ENCODE measurements at places on chromosomes 4 and X.
A peak's percentile ranks its signal among the peaks of the same experiment; 100 is the strongest.

DNA sequence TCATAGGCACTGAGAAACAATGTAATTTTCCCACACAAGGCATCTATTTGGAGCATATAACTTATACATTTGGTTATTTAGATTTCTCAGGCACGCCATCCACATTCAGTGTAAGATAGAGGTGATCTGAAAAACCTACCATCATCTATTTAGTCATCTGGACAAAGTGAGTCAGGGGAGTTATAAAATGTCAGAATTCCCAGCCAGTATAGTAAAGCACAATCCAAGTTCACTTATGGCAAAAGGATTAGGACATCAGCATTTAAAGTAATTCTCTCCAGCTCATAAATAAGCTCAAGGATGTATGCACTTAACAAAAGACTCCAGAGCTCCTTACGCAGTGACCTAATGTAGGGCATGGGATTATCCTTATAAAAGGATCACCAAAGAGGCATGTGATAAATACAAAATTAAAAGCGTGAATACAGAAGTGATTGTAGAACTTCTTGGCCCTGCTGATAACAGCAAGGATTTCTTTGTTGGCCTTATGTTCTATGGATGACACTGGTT lies 65.3 kb upstream of the DCLK2 start:
- no peak for DNase-seq

DNA sequence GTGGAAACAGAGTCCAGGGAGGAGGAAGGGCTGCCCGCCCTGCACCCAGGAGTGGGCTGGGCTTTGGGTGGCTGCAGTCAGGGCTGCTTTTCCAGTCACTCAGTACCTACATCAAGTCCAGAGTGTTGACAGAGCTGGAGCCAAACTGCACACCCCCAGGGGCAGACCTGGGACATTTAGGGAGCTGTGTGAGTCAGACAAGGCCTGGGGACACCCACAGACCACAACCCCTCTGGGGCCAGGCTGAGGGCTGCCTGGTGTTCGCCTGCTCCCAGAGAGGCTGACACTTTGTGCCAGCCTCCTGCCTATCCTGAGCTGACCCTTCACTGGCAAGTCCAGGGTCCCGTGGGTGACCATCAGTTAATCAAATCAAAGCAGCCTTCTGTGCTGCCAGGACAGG lies 240.0 kb downstream of the BCOR start:
- no peak for DNase-seq

- no peak for DNase-seq
These were observed 127.4 kb upstream of the TRIM2 start for GRCh38 chr4:153076861-153077260.

DNA sequence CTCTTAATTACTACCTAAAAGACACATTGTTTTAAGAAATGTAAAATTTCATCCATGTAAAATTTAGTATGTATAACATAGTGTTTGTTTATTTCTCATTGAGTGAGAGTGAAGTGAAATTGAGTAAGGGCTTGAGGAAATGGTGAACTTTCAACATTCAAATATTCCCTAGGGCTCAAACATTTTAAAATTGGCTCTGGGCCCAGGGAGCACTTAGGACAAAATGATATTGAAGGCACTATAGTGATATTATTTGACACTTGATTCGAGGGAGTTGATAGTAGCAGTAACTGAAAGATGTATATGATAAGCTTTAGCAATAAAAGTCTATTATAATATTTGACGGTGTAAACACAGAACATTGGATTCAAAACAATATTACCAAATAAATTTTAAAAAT lies 1244.0 kb upstream of the TENM3 start:
- DNase-seq = no peak

DNA sequence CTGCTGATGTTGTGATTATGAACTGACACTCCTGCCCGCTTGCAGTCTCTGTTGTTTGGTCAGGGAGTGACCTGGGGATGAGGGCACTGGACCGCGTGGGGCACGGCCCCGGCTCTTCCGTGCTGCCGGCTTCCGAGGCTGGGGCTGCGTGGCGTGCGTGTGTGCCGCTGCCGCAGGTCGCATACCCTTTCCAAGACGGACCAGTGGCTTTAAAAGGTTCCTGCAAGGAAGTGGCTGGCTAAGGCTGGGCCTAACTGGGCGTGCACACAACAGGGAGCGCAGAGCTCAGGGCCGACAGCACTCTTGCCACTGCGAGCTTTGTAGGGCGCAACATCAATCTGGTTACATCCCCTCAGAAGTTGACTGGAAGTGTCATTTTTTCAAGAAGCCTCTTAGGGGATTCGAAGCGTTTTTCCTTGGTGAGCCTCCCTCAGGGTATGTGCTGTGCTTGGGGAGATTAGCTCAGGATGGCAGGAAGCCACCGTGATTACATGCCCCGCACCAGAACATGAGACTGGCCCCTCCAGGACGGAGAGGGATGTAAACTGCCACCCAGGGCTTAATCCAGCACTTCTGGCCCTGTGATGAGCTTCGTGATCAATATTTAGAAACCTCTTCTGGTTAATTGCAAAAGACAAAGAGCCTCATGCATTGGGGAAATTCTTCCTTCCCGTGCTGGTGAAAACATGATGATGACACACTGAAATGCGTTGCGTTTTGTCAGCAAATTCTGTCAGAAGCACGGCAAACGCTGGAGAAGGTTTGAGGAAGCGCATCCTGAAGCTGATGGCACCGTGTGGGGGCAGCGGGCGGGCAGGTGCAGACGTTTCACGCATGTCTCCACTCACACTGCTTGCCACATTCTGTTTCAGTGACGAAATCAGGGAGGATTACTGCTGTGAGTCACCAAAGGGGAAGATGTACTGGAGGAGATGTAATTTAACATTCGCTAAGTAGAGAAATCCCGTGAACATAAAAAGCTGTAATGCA lies 11.1 kb downstream of the MAEA start:
- no peak for DNase-seq

- no peak for DNase-seq
These were observed 8.9 kb upstream of the SMIM43 start for GRCh38 chr4:121773883-121774282.

DNA sequence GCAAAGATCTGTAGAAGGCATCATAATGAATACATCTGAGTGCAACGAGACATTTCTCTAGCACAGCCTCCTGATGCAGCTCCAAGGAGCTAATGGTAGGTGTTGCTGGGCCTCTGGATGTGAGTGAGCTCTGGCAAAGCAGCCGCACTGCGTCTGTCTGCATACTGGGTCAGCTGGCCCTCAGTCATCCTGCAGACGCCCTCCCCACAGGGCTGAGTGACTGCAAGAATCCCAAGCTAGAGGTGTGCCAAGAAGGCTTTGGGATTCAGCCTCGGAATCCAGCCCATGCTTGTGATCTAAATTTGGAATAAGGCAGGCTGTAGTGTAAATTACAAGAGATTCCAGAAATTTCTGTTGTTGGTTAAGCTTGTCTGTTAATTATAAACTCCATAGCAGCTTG lies 18.5 kb downstream of the HERC3 start:
- no peak for DNase-seq

DNA sequence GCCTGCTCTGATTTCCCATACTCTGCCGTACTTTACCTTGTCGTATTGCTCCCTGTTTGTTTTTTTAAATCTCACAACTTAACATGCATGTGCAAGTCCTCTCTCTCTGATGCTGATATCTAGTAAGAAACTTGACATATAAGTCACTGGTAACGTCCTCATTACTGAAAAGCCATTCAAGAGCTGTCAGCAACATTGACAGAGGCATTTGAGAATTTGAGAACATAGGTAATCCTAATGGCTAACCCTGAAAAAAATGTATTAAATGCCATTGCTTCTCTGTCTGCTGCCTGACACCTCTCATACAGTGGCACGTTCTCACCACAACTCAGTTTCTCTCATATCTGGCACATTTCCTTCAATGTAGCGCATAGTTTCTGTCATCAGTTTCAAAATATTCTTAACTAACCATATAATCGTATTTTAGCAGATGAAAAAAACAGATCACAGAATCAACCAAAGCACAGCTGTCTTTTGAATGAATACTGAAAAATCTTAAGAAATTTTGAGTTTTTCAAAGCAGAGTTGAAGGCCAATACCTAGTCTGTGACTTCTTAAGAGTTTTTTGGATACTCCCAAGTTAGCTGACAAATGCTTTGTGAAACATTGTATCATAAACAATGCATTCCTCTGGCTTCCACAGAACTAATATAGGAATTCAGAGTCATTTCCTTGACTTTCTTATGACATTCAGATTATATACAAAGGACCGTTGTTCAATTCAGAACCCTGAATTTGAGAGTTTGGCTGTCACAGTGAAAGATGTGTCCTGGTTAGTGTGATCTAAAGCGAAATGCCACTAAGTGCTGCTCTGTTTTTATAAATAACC lies 996.4 kb downstream of the C4orf33 start:
- no peak for DNase-seq

- no peak for DNase-seq
These were observed 5.7 kb upstream of the IL13RA2 start for GRCh38 chrX:115023139-115023538.

GRCh38 chrX:39969099-39969818 lies 128.5 kb downstream of the BCOR start:
- no peak for DNase-seq

DNA sequence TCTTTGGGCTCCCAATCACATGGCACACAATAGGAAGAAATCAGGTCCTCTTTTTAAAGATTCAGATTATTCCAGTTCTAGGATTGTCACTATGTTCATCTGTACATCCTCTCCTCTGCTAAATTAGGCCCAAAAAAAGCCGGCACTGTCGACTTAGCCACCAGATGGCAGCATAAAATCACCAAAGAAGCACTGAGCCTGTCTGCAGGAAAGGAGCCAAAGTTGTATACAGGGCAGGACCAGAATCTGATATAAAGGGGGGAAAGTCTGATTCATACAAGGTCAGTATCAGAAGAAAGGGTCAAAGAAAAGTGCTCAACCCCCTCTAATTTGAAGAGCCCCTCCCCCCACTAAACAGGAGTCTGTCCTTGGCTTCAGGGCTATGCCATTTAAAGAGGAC lies 292.5 kb downstream of the CHIC1 start:
- peak; percentile 62 for DNase-seq

GRCh38 chrX:10172877-10173276 lies 16.1 kb downstream of the CLCN4 start:
- no peak for DNase-seq

- no peak for DNase-seq
These were observed 697 bp downstream of the SRPK3 start for GRCh38 chrX:153781428-153782047.

DNA sequence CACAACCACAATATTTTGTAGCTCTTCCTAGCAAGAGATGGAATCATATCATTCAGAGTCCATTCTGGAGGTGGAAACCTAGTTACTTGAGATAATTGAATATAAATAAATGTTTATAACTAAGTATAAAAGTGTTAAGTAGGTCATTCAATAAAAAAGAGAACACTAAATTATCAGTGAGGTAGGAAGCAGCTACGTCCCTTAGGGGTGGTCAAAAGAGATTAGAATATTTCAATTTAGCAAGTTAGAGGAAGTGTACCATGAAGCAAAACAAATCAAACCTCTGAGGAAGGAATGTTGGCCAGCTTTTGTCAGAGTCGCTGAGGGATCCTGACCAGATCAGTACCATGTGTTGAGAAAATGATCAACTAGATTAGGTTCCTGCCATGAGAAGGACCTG lies 38.0 kb downstream of the GK2 start:
- DNase-seq = no peak

DNA sequence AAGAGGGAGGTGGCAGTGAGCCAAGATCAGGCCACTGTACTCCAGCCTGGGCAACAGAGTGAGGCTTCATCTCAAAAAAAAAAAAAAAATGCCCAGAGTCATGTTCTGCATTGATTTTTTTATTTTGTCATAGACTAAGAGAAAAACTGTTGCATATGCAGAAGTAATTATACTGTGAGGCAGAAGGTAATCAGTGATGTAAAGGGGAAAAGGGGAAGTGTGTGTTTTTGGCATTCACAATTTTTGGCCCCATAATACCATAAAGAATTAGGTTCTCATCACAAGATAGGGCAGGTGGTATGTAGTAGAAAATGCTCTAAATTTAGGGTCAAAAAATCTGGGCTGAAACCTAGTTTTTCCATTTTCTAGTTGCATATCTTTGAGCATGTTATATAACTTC lies 47.3 kb upstream of the GAB1 start:
- no peak for DNase-seq

DNA sequence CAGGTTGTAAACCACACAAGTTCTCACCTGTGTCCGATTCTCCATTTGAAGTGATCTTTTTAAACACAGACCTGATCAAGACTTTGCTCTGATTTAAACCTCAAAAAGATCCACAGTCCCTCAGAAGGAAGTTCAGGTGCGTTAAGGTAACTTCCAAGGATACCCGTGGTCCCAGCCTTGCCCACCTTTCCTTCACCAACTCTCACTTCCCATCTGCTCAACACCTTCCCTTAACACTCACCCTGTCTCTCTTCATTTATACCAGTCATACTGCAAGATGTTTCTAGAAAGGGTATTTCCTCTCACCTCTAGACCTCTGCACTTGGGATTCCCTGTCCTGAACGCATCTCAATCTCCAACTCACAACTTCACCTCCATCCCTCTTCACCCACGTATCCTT lies 49.9 kb downstream of the ADGRA3 start:
- DNase-seq = no peak

GRCh38 chr4:119286377-119287002 lies 35.4 kb downstream of the FABP2 start:
- no peak for DNase-seq

DNA sequence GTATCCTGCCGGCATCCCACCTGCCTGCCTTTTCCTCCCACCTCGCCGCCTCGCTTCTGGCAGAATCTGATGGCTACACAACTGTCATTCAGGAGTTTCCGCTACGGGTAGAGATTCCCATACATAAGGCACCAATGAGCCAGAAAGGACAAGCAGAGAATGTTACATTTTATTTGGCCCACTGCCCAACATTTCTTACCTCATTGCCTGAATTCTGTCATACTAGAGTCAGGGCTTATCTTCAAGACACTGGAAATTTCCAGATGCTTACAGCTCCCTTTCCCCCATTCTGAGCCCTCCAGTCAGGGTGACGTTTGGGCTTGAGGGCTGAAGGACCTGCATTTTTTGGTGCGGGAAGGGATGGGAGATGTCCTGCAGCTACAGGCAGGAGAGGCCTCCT lies 113.0 kb downstream of the NHS start:
- no peak for DNase-seq

GRCh38 chr4:112751447-112751846 lies 114.5 kb downstream of the LARP7 start:
- DNase-seq = no peak
